Stimulated activated CD4-positive, alpha-beta T cell treated with anti-CD3 and anti-CD28 coated beads, Interleukin-4, amount 100 ng/mL, for 4 hours (primary cell): ENCODE measurements at places on chromosomes 16 and 17.

DNA sequence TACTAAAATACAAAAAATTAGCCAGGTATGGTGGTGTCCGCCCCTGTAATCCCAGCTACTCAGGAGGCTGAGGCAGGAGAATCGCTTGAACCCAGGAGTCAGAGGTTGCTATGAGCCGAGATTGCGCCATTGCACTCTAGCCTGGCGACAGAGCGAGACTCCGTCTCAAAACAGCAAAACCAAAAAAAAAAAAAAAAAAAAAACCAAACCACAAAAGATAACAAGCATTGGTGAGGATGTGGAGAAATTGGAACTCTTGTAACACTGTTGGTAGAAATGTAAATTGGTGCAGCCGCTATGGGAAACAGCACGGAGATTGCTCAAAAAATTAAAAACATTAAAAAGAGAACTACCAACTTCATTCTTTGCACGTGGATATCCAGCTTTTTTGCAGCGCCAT is 119.4 kb downstream of the OR1D5 start:
- DNase-seq: no peak

GRCh38 chr16:54766355-54766754 is 164.3 kb upstream of the IRX5 start:
- no peak for DNase-seq

DNA sequence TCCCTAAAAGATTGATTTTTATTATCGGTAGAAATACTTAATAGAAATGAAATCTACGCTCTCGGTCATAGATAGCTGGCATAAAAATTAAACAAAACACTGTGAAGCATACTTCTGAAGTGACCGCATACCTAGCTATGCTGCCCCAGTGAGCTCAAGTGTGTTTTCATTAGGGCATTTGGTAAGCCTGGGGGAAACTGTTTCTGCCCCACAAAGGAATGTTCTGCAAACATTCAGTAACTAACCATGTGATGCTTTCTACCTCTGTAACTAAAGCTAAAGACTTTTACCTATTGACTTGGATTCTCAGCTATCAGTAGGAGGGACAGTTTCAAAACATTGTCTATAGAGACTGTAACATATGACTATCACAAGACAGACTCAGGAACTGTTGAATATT is 93.5 kb upstream of the HSBP1 start:
- DNase-seq: no peak

DNA sequence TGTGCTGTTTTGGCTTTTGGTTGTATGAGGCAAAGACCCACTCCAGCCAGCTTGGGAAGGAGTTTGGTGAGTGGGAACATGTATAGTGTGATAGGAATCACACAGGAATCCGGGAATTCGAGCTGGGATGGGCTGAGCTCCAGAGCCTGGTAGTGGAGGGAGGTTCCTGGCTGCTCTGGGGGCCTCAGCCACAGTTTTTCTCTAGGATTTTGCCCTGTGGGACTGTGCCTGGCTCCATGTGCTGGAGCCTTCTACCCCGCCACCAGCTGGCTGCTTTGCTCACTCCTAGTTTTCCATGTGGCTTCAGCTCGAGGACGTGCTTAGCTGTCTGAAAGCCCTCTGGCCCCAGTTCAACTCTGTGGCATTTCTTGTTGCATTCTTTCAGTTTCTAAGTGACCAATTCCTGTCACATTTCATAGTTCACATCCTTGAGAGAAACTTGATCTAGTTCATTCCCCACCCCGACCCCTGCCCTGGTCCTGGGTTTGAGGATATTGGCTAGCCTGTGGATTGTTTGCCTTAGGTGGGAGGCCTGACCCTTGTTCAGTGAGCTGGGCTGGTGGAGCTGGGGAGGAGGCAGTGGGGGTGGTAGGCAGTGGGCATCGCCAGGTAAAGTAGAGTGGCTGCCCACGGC is 5.0 kb downstream of the SEC14L1 start:
- no peak for DNase-seq
